ENCODE measurements at places on chromosomes 5 and 9. TPM values are rescaled to one million over a fixed set of nuclear protein-coding genes. Genes with fewer than 3 reads are reported as not detected.

DNA sequence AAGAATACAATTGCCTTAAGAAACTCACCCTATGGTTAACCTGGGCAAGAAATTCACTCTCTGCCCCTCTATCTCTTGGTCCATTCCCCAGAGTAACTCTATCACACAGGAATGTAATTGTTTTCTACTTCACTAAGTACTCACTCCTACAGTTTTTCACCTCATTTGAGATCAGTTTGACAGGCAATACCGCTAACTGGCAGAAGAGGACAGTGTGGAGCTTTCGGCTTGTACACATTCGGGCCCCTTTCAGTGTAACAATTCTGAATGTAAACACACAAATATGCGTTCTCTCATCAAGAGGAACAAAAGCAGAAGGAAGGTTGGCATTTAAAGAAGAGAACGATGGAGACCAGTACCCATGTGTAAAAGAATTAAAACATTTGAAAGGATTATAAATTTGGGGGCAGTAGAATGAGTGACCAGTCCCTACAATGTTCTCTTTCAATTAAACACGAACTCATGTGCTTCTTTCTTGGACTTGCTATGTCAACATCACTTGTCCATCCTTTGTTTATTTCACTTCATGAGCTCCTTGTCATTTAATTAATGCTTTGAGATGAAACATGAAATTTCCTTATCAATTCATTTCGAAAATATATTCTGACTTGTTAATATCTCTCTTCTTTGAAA lies 188.5 kb upstream of the GRAMD2B start:
- no peak overlapping the region for H3K4me3 ChIP-seq
- DNase-seq = peak; percentile 5
- H3K27ac ChIP-seq = no peak overlapping the region

- no peaks in the 10 kb centered on the region for H3K4me1 ChIP-seq
- no peak overlapping the region for H3K27ac ChIP-seq
- H3K36me3 ChIP-seq = no peaks in the 10 kb centered on the region
- no peak for DNase-seq
Measured at GRCh38 chr5:170819824-170820223, 36.3 kb downstream of the GABRP start.

- peak; percentile 52 for DNase-seq
- peak within 1 kb of the TSS; percentile 75 for H3K4me3 ChIP-seq
Measured at GRCh38 chr9:112174965-112175795, at the start of gene SUSD1. SUSD1 (minus strand) TSS chr9:112175297; CDS start chr9:112175235, 62 bp downstream.

GRCh38 chr9:122248448-122248865 lies 16.2 kb downstream of the RBM18 start:
- H3K4me1 ChIP-seq = peaks cover 3% of the 10 kb centered on the region
- H3K27me3 ChIP-seq = no peaks in the 10 kb centered on the region
- H3K36me3 ChIP-seq = peaks cover 40% of the 10 kb centered on the region
- H3K4me3 ChIP-seq = no peak overlapping the region

DNA sequence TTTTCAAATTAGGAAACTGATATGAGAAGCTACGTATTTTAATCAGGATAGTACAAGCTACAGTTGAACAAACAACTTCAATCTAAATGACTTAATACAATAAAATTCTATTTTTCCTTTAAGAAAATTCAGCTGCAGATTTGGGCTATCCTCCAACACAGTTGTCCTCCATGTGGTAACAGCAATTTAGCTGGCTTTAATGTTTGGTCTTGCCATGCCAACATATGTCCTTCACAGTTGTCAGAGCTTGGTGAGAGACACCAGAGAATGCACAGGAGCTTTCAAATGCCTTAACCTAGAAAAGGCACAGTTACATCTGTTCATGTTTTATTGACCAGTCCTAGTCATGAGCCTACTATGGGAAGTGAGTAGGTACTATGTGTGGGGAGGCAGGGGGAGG lies 10.8 kb downstream of the FAM174A start:
- H3K27ac ChIP-seq = no peak overlapping the region
- no peak overlapping the region for H3K4me3 ChIP-seq
- DNase-seq = no peak

DNA sequence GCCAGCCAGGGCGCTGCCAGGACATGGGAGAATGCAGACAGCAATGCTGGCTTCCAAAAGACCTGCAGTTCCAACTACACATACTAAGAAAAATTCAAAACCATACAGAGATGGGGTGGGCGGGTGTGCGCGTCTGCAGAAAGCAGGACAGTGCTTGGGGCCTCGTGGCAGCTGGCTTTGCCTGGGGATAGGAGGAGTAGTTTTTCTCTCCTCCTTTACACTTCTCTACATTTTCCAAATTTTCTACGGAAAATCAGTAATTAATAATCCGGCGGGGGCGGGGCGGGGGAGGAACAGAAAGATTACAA lies 43.6 kb upstream of the SARDH start:
- H3K4me3 ChIP-seq = no peak overlapping the region
- no peaks in the 10 kb centered on the region for H3K36me3 ChIP-seq
- H3K27me3 ChIP-seq = no peaks in the 10 kb centered on the region

- DNase-seq = no peak
- no peaks in the 10 kb centered on the region for H3K27me3 ChIP-seq
- no peaks in the 10 kb centered on the region for H3K36me3 ChIP-seq
- H3K4me1 ChIP-seq = no peaks in the 10 kb centered on the region
- no peak overlapping the region for H3K4me3 ChIP-seq
Measured at GRCh38 chr5:67997892-67998457, 217.6 kb upstream of the PIK3R1 start.

DNA sequence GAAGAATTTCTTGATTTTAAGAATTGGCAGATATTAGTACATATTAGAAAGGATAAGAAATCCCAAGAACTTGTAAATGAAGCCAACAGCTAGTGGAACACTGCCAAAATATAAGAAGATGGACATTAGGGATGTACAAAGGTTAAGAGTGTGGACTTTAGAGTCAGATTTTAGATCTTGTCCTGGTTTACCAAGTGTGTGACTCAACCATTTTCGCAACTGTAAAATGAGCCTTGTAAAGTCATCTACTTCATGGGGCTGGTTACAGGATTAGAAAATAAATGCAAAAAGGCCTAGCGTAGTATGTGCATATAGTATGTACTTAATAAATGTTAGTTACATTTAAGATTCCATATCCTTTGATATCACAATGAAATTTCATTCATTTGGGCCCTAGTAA lies 260.0 kb downstream of the RAB3C start:
- no peaks in the 10 kb centered on the region for H3K36me3 ChIP-seq
- no peaks in the 10 kb centered on the region for H3K4me1 ChIP-seq
- no peak for DNase-seq
- no peak overlapping the region for H3K27ac ChIP-seq

DNA sequence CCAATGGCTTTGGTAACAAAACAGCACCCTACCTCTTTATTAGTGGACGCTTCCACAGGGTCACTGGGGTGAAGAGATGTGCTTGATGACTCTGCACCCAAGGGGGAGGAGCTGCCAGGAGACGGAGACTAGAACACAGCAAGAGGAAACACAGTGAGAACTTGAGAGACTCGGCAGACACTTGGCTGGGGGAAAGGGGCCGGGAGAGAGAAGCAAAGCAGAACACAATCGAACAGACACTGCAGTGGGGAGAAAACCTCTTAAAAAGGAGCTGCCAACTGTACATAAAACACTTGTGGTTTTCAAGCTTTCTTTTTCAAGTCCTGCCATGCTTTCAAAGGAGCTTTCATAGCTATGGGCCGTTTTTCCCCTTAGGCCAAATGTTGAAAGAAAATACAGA lies 151.0 kb downstream of the ENTREP1 start:
- H3K4me3 ChIP-seq = no peak overlapping the region
- no peaks in the 10 kb centered on the region for H3K36me3 ChIP-seq
- peaks cover 2% of the 10 kb centered on the region for H3K27me3 ChIP-seq
- DNase-seq = peak; percentile 32

DNA sequence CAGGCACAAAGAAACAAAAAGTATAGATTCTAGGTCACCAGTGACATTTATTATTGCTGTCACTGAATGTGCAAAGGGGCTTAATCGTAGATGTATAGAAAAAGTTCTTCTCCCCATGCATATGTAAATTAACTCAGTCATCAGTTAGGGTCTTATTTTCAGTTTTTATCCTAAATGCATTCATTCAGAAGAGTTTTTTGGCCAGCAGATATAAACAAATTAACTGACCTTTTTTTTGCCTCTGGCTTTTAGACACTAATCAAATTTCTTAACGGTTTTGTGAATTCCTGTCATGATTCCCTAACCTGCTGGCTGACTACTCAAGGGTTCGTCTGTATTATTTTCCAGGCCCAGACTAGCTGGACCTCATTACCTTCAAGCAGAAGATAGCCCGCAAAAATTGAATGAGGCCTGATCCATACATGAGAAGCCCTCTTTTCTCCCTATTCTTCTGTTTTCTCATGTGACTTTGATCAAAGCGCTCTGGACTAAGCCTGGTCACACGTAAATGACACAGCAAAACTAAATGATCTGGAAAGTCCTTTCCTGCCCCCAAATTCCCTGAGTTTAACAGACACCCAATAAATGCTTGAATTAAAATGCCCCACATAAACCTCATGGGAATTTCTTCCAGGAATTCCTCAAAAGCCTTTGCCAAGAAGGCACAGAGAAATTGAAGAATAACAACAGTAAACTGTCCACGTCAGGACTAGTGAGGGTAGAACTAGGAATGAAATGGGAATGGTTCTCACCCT lies 83.7 kb downstream of the MYO10 start:
- DNase-seq = no peak
- no peak overlapping the region for H3K27ac ChIP-seq
- H3K27me3 ChIP-seq = no peaks in the 10 kb centered on the region
- no peak overlapping the region for H3K4me3 ChIP-seq
- no peaks in the 10 kb centered on the region for H3K4me1 ChIP-seq

- H3K4me1 ChIP-seq = no peaks in the 10 kb centered on the region
- no peak overlapping the region for H3K27ac ChIP-seq
- H3K4me3 ChIP-seq = no peak overlapping the region
- H3K36me3 ChIP-seq = no peaks in the 10 kb centered on the region
Measured at GRCh38 chr9:134365791-134366222, 39.6 kb downstream of the RXRA start.

GRCh38 chr9:27373851-27374250 lies 76.9 kb upstream of the EQTN start:
- no peak overlapping the region for H3K4me3 ChIP-seq
- H3K4me1 ChIP-seq = peaks cover 4% of the 10 kb centered on the region
- no peak overlapping the region for H3K27ac ChIP-seq
- H3K27me3 ChIP-seq = peaks cover 7% of the 10 kb centered on the region

DNA sequence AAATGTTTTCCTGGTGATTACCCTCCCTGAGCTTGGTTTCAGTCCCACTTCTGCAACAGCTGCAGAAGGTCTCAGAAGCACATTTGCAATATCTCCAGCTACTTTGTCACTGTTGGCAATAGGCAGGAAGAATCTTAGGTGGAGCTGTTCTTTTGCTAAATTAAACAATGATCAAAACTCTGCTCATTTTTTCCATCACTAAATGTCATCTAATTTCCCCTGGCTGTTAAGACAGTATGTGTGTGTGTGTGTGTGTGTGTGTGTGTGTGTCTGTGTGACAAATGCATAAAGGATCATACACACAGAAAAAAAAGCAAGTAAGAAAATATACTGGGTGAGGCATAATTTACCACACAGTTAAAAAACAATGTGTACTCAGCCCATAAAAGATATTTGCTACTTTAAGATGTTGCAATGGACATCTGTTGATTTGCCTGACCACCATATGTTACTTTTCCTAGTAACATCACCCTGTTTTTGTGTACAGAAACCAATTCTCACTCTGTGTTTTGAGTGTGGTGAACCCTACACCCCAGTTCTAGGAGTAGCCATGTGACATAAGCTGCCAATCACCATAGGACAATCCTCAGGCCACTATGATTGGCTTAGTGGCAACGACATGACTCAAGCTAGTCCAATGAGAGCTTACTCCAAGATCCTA lies 572.6 kb upstream of the CLINT1 start:
- no peaks in the 10 kb centered on the region for H3K27me3 ChIP-seq
- H3K4me3 ChIP-seq = no peak overlapping the region
- peak; percentile 8 for DNase-seq

DNA sequence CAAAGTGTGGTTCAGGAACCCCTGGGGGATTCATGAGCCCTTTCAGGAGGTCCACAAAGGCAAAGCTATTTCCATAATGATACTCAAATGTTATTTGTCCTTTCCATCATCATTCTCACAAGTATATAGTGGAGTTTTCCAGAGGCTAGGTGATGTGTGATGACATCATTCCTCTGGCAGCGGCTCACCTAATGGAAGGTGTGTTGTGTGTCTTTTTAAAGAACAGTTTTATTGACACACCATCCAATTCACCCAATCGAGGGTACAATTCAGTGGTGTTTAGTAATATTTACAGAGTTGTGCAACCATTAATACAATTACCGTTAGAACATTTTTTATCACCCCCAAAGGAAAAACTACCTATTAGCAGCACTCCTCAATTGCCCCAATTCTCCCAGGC lies 9.7 kb downstream of the NANS start:
- peaks cover 3% of the 10 kb centered on the region for H3K4me1 ChIP-seq
- peaks cover 30% of the 10 kb centered on the region for H3K36me3 ChIP-seq
- no peak for DNase-seq
- no peak overlapping the region for H3K27ac ChIP-seq

GRCh38 chr5:8540317-8540716 lies 671.4 kb downstream of the MTRR start:
- H3K4me3 ChIP-seq = no peak overlapping the region
- H3K36me3 ChIP-seq = no peaks in the 10 kb centered on the region
- no peak overlapping the region for H3K27ac ChIP-seq
- no peak for DNase-seq
- no peaks in the 10 kb centered on the region for H3K27me3 ChIP-seq

Gene SLC27A6
- not detected for total RNA-seq

Gene YIPF5
- total RNA-seq = 39.1 TPM

Gene LCN9
- not detected for total RNA-seq

Gene FREM1
- total RNA-seq = not detected

Gene ZDHHC11B
- 0.61 TPM for total RNA-seq

Gene FAM163B
- total RNA-seq = not detected

Gene BARHL1
- not detected for total RNA-seq

Gene ADRB2
- total RNA-seq = 0.09 TPM

Gene NR2F1
- total RNA-seq = not detected

Gene NUTM2G
- total RNA-seq = not detected
